Right ventricle myocardium superior (tissue), 1 donor: ENCODE measurements at places on chromosomes 1 and 21.

DNA sequence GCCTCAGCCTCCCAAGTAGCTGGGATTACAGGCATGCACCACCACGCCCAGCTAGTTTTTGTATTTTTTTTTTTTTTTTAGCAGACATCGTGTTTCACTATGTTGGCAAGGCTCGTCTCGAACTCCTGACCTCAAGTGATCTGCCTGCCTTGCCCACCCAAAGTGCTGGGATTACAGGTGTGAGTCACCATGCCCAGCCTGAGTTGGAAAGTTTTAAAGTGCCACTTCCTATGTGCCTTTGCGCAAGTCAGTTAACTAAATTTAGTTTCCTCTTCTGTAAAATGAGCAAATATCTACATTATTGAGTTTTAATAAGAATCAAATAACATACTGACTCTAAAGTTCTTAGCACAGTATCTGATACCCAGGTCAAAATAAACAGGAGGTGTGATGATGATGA is 12.4 kb downstream of the SLC19A2 start:
- DNase-seq: no peak

GRCh38 chr1:111706921-111707320 is 32.3 kb downstream of the INKA2 start:
- no peak for DNase-seq

- DNase-seq: no peak
Observed at GRCh38 chr21:26506956-26507355, 66.1 kb downstream of the CYYR1 start.

GRCh38 chr1:182395906-182396305 is 4.3 kb upstream of the GLUL start:
- no peak for DNase-seq

DNA sequence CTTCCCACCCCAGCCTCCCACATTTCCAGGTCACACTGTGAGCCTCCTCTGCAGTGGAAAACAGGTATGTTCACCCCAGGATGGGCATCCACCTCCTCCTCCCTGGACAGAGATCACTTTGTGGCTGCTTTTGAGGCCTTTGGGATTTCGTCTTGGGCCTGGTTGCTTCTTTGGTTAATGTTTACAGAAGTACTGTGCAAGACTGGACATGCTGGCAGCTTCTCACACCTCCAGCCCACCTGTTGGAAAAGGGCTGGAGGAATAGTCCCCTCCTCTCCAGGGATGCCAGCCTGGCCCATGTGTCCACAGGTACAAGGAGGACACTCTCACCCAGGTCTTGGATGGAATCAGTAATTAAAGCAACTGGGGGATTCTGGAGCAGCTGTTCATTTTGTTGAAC is 56.1 kb downstream of the KAZN start:
- DNase-seq: no peak

DNA sequence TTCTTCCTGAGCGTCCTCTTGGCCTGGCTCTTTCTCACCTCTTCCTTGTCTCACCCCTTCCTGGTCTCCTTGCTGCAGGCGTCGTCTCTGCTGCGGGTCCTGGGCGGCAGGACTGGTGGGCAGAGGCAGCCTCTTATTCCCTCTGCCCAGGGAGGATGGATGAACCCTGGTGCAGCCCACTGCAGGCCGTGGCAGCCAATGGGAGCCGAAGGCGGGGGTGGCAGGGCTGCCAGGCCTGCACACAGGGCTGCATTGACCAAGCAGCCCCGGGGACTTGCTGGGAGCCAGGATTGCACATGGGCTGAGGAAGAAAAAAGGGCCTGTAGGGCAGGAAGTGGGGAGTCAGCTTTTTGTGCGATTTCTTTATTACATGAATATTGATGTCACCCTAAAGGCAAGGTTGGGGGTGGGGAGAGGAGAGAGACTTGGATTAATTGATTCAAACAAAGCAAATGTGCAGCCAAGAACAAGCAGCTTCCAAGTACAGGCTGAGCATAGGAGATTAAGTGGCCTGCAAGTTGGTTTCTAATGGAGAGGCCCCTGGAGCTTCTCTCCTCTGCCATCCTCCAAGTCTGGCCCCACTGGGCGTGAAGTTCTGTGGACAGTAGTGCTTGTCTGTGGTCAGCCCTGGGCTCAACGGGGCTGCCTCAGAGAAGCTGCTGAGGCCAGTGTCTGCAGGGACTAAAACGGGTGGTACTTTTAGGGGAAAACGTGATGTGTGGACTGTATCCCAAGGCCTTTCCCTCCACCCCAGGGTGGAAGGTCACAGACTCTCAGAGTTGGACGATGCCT is at the start of gene S100B:
Gene S100B, minus strand, starts transcription at position 108 of the 792 bp plus-strand sequence. CDS start 2,667 bp downstream, outside the sequence.
- no peak for DNase-seq

DNA sequence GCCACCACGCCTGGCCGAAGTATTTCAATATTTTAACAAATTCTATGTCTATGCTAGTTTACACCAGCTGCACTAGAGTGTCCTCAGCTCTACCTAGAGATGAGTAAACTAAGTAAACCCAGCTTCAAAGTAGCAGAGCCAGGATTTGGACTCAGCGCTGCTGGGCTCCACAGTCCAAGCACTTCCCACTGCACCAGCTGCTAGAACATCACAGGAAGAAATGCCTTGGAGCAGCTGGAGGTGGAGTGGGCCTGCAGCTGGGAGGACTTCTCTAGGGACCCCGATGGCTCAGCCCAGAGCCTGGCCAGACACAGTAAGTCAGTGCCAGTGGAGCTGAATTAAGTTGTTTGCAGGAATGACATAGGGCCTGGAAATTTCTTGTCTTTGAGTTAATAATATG is 10.2 kb upstream of the SMIM12 start:
- DNase-seq: no peak

DNA sequence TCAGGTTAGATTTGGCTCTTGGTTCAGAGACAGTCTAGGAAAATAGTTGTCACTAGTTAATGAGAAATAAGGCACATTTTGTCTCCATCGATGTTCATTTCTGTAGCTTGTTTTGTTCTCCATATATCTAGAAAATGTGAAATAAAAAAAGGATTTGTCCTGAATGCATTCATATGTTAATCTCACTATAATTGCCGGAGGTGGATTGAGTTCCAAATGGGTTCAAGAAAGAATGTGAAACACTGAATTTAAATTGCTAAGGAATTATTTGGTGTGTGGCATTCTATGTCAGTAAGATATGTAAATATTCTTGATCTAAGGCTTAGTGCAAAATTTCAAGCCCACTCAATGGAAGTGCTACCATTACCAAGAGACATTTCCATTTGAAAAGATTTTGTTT is 176.7 kb downstream of the LRRC7 start:
- DNase-seq: no peak

DNA sequence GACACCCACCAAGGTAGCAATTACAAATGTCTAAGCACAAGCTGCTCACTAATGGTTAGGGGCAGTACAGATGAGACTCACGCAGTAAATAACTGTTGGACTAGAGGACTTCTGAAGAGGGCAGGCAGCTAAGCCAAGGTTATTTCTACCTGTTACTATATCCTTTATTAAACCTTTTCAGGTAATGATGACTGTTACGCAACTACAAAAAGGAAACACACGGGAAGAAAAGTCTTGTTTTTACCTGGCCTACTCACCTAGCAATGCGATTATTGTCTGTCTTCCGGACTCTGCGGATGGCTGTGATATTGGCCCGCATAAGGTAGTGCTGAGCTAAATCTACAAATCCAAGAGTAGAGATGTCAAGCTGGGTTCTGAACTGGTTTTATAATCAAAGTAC is 17.8 kb upstream of the VHLL start:
- DNase-seq: no peak

DNA sequence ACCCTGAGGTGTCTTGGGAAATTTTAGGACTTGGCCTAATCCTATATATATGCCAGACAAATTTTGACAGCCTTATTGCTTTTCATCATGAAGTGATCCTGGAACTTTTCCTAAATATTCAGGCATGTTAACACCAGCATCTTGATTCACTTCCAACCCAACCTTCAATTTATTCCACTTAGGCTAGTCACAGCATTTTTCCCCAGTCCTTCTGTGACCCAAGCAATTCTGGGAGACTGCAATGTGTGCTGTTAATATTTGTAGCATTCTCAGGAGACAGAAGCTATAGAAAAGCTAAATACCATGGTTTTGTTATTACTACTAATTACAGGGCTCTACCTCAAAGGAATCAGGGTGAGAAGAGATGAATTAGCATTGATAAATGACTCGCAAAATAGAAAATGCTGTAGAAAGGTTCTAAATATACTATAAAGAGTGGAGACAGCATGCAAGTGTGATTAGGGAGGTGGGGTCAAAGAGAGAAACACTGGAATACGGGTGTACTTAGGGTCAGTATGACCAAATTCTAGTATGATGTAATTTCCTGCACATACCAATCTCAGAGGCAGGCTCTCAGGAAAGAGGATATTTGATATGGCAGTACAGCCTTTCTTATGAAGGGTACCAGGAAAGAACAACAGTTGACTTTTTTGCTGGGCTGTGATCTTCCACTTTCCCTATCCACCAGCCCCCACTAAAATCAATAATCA is 29.1 kb downstream of the PRRX1 start:
- no peak for DNase-seq

DNA sequence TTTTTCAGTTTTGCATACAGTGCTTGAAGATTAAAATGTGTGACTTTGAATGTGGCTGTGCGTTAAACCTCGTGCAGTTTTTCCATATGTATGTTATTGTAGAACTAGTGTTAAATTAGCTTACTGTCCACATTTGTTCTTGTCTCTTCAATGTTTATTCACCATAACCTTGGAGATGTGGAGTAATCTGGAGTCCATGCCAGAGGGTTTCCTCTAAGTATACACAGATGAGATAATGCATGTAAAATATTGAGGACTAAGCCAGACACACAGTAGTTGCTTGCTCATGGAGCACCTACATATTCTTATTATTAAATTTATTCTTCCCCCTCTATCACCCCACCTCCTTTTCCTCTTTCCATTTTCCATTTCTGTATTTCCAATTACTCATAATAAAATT is 7.7 kb upstream of the GIPC2 start:
- DNase-seq: no peak

- DNase-seq: no peak
Observed at GRCh38 chr21:28714777-28715464, 277.8 kb downstream of the LTN1 start.

- no peak for DNase-seq
Observed at GRCh38 chr1:9872430-9873165, 37.5 kb downstream of the CTNNBIP1 start.

- DNase-seq: peak; percentile 82
Observed at GRCh38 chr1:207925210-207925609, 14.3 kb upstream of the CD34 start.

DNA sequence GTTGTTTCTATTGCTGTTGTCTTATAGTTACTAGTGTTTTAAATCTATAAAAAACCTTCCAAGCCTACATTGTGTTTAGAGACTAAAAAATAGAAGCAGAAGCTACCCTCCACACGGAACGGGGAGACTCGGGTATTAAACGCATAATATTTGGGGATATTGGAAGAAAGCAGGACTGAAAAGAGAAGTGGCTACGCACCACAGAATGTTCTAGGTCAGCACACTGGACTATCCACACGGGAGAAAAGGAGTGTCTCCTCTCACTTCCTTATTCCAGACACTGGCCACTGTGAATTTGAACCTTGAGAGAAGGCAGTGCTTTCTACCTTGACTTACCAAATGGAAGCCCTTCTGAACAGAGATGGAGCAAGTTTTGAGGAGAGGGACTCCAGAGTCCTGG is 1.0 kb upstream of the OR10J4 start:
- no peak for DNase-seq
